Kasumi-1 (cell line): ENCODE measurements at places on chromosomes 12 and 14.

DNA sequence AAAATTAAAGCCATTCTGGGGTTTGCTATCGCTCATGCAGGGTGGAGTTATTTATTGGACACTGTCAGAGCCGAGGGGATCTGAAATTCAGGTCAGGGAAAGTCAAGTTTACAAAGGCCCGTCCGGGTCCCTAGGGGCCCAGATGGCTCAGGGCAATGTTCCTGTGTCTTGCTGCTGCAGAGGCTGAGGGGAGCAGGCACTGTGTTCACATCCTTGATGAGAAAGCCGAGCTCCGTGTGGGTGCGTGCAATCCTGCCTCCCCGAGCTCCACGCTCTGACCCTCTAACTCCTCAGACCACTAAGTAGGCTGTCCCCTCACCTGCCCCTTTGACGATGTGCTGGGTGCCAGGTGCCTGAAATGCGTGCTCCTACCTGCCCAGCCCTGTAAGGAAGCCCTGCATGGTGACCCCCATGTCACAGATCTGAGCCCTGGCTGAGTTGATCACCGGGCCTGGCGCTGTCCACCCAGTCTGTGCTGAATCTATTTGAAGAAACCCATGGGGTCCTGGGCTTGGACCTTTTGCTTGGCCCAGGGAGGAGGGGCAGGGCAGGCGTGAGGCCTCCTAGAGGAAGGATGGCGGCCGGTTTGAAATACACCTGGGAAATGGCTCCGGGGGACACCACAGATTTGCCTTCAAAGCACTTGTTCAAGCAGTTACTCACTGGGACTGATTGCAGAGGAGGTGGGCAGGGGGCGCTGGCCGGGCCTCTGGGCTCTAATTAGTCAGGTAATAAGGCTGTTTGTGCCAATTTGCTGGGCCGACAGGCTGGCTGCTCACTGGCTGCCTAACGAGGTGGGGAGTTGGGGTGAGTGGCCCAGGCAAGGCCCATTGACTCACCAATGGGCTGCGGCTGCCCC is 204.3 kb downstream of the KIF26A start:
- no peak for DNase-seq

- DNase-seq, result no peak
Observed at GRCh38 chr12:124359671-124360581, 65.0 kb downstream of the RFLNA start.

GRCh38 chr14:28770630-28771029 is 4.0 kb downstream of the FOXG1 start:
- DNase-seq, result no peak

GRCh38 chr14:89728964-89729363 is 225.6 kb downstream of the EFCAB11 start:
- no peak for DNase-seq

DNA sequence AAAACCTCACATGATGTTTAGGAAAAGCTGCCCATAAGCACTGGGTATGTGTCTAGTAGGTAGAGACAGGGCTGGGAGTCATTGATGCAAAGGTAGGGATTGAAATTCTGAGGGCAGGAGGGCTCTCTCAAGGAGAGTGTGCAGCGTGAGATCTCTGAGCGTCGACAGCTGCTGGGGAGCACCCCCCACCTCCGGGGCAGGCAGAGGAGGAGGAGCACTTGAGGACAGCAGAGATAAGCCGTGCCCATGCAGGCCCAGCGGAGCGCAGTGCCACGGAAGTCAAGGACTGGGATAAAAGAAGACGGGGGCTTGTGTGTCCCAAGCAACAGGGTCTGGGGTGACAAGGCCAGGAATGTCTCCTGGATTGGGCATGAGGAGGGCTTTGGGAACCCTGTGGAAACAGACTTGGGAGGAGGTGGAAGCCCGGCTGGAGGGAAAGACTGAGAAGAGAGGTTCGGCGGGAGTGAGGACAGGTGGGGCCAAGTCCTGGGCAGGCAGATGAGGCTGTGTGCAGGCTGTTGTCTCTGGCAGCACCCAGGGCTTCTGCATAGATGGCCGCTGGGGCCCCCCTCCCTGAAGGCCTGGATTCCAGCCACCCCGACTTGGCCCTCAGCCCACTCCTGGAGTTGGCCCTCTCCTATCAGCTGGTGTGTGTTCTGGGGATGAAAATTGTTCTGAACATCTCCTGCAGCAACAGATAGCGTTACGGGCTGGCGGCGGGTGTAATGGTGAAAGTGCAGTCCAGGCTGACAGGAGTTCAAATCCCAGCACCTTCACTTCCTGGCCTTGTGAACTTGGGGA is 1.9 kb downstream of the CACNA2D4 start:
- DNase-seq, result no peak

GRCh38 chr12:51087818-51088217 is 4.4 kb upstream of the CSRNP2 start:
- DNase-seq, result no peak

DNA sequence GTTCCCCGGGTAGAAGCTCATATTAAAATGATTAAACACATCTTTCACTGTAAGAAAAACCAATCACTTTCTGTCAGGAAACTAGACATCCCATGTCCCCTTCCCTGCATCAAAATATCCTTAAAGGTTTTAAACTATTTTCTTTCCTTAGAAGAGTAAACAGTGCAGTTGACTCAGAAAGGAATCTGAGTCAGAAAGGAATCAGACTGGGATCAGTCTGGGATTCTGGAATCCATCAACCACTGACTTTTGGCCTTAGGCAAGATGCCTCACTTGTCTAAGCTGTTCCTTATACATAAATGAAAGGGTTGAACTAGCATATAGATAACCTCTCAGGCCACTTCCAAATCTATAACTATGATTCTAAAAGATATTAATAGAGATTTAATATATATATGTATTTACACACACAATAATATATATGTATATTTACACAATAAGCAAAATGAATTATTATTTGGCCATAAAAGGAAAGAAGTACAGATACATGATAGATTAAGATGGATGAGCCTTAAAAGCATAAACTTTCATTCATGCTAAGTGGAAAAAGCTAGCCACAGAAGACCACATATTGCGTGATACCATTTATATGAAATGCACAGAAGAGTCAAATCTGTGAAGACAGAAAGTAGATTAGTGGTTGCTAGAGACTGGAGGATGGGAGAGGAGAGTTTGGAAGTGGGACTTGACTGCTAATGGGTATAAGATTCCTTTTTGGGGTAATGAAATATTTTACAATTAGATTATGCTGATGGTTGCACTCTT is 114.4 kb downstream of the SLC38A1 start:
- DNase-seq, result no peak

DNA sequence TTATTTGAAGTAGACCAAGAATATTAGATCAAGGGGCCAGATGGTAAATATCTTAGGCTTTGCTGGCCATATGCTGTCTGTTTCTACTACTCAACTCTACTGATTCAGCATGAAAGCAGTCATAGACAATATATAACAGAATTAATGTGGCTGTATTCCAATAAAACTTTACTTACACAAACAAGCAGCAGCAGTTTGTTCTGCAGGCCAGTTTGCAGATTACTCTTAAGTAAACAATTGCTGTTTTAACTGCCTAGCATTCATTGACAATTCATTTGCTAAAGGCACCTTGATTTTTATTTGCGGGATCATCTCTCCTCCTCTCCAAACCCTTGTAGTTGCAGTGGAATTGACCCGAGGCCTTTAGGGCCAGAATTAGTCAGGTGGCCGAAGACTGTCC is 94.1 kb upstream of the GARIN6 start:
- DNase-seq, result no peak

- no peak for DNase-seq
Observed at GRCh38 chr12:107612508-107612907, 73.1 kb upstream of the PWP1 start.

GRCh38 chr12:116026768-116027550 is 250.5 kb downstream of the MED13L start:
- no peak for DNase-seq

DNA sequence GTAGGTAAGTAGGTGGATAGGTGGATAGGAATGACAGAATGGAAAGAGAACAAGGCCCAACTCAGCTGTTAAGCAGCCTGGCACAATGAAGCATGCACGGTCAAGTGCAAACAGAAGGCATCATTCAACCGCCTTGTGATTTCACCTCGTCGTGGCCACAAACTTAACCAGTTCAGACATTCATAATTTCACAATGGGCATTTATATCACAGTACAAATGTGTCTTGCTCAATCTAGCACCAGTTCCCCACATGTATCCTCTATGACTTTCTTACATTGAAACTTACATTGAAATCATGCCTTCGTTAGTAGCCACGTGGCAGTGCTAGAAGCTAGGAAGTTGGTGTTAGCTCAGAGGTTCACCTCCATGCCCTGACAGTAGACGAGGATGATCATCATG is 207.5 kb downstream of the ETV6 start:
- DNase-seq, result no peak

GRCh38 chr12:59386236-59386635 is 209.6 kb upstream of the SLC16A7 start:
- DNase-seq, result no peak

- DNase-seq, result no peak
Observed at GRCh38 chr14:24828486-24828885, 194.5 kb upstream of the GZMB start.

DNA sequence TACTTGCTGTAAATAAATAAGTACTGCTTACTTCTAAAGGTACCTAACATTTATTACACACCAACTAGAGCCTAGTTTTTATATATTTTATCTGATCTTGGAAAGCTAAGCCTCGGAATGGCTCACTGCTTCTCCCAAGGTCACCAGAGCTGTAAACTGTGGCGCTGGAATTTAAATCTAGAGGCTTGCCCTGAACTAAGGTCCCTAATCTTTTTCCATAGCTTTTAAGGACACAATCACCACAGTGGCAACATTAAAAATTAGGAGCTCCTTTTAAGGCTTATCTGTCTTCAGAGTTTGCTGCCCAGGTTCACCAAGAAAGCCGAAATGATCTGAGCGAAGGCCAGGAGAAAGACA is 670 bp downstream of the CCNB1IP1 start:
- no peak for DNase-seq

DNA sequence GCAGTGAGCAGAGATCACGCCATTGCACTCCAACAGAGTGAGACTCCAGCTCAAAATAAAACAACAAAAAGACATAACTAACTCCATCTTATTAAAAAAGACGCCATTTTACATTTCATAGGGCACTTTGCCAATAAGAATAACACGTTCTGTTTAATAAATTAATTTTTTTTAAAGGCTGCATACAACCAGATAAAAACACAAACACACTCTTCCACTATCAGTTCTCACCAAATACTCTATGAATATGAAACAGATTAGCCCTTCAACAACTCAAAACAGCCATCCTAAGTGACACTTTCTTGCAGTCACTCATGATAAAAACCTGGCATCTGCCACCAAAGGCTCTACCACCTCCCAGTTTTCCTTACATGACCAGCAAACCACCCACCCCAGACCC is 16.1 kb downstream of the AICDA start:
- no peak for DNase-seq

DNA sequence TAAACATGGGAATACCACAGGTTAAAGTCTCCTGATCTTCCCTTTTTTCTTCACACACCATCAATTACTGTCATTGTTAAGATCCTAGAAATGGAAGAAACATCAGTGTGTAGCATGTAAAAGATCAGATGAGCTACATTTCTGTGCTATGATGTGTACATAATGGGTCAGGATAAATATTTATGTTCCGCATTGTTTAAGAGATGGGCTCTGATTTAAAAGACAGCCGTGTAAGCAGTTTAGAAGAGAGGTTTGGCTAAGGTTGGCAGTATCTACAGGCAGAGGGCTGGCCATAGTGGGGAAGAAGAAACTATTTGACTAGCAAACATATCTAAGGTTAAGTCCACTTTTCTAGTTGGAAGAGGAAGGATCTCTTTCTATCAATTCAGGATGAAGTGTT is 49.4 kb downstream of the LRRC9 start:
- no peak for DNase-seq

DNA sequence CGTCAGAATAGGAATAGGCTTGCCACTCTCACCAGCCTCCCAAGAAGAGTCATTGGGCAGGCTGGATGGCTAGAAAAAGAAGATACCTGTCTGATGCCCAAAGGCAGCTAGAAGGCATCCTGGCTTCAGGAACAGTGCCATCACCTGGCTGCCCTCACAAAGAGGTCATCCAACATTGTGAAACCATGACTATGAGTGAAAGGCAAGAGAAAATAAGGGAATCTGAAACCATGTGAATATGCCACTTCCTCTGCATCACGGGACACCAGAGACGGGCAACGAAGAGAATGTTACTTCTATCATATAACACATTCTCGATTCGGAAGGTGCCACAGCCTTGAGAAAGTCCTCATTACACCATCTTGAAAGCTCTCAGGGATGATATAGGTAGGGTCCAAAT is 182.0 kb downstream of the DAD1 start:
- DNase-seq, result no peak

DNA sequence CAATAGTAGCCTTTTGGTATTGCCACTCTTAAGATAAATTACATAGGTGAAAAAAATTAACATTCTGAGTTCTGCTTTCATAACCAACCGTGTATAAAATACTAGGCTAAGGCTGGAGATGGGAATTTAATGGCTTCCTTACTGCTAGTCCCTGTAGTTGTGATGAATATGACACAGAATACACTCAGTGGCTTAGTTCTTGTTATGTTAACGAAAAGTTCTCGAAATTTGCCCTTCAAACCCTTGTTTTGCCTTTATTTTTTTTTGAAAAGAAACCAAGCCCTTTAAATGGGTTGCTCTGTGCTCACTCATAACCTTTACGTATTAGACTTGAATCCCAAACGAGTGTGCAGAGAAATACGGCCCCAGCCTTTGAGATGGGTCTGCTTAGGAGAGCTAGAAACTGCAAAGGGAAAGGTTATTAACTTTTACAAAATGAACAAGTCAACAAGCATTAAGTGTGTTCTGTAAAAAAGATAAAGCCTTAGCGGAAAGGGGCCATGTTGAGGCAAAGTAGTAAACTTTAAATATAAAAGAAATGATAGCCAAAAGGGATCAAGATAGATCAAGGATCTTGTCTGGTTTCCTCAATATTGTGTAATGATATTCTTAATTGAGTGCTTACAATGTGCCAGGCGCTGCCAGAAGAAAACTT is 1.7 kb downstream of the NUDT4 start:
- peak; percentile 47 for DNase-seq

DNA sequence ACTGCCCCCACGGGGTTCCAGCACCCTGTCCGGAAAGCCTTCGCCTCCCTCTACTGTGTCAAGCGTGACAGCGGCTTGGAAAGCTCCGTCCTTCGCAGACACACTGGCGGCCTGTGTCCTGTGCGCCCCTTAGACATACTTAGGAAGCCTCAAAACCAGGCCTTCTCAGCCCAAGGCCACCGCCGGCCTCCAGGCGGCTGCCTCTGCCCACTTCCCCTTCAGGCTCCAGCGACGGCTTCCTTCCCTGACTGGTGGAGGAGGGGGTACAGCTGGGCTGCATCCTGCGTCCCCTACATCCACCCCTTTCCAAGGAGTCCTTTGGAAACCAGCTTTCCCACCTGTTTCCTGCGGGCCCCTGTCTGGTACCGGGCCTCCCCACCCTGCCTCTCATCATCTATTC is 2.5 kb upstream of the CACNA2D4 start:
- DNase-seq, result peak; percentile 57

GRCh38 chr12:79317179-79317847 is 373.5 kb downstream of the PAWR start:
- DNase-seq, result no peak

- DNase-seq, result no peak
Observed at GRCh38 chr12:95168746-95169145, 48.5 kb downstream of the FGD6 start.

GRCh38 chr14:50342221-50343078 is 30.3 kb downstream of the DMAC2L start:
- DNase-seq, result peak; percentile 59
